NCI-H2107 (cell line): ENCODE measurements at places on chromosomes 13 and 19.

GRCh38 chr13:45166858-45167257 is 34.0 kb downstream of the KCTD4 start:
- DNase-seq = no peak

DNA sequence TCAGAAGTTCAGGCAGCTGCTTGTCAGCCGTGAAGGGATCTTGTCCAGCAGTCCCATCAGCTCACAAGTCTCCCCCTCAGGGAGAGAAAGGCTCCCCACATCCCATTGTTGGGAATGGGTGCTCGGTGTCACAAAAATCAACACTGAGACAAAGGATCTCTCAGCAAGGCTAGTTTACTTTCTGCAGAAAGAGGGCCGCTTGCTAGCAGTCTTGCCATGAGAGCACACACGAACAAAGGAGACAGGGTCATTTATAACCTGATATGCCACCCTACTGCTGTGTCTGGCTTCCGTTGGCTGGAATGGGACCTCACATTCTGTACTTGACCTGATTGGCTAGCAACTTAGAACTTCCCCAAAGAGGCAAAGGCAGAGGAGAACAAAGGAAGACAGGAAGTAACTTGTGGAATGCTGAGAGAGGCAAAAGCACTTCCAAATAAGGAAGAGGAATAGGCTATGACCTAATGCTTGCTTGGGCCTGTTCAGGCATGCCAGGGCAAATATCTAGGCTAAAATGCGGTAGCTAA is 8.7 kb upstream of the IGFL3 start:
- DNase-seq = peak; percentile 15

GRCh38 chr13:85828094-85828684 is 29.0 kb upstream of the SLITRK6 start:
- DNase-seq = no peak

GRCh38 chr13:43545317-43545874 is 241.4 kb downstream of the ENOX1 start:
- no peak for DNase-seq

DNA sequence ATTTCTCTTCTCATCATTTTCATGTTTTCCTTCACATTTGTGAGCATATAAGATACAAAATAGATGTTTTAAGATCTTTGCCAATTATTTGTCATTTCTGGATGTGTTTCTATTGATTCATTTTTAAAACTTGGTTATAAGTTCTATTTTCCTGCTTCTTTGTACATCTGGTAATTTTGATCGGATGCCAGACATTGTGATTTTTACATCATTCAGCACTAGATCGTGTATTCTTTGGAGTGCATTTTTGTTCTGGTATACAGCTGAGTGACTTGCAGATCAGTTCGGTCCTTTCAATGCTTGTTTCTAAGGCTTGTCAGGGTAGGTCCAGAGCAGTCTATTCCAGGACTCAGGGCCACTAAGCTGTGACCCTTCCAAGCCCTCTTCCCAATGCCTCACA is 198.2 kb downstream of the KLF12 start:
- DNase-seq = no peak

- DNase-seq = no peak
These were observed 72.2 kb upstream of the WASF3 start for GRCh38 chr13:26485288-26485687.

DNA sequence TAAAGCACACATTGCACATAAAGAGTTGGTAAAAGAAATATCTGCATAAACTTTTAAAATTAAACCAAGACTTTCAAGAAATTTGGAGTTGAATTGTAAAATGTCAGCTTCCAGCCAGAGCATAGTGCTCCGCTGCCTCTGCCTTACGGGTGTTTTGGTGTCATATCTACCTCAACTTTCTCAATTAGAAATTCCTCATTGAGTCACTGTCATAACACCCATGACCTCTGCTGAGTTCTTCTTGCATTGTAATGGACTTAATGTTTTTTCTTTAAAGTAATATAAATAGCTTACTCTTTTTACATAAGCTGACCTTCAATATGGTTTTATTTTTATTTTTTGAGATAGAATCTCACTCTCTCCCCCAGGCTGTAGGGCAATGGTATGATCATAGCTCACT is 551.0 kb upstream of the NBEA start:
- no peak for DNase-seq

- peak; percentile 48 for DNase-seq
These were observed 44.0 kb downstream of the BRD4 start for GRCh38 chr19:15288146-15288963.

DNA sequence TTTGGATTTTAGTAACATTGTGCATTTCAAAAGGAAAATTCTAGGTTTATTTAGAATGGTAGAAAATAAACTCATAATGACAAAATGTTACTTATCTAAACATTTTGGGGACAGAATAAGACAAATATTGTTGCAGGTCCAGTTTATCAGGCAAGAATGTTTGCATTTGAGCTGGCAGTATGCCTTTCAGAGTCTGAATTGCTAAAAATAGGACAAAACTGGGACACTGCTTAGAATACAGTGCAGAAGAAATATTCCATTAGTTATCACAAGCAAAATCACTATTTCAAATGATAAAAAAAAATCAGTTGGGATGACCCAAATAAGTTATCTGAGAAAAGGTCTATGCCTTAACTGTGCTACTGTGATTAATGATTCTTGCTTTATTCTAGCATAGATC is 870.3 kb upstream of the MIR17HG start:
- DNase-seq = no peak

GRCh38 chr13:93744886-93745285 is 518.3 kb downstream of the GPC6 start:
- DNase-seq = no peak

GRCh38 chr19:4140237-4140711 is 13.2 kb upstream of the CREB3L3 start:
- no peak for DNase-seq

GRCh38 chr19:7997809-7998480 is 7.5 kb downstream of the ELAVL1 start:
- no peak for DNase-seq

DNA sequence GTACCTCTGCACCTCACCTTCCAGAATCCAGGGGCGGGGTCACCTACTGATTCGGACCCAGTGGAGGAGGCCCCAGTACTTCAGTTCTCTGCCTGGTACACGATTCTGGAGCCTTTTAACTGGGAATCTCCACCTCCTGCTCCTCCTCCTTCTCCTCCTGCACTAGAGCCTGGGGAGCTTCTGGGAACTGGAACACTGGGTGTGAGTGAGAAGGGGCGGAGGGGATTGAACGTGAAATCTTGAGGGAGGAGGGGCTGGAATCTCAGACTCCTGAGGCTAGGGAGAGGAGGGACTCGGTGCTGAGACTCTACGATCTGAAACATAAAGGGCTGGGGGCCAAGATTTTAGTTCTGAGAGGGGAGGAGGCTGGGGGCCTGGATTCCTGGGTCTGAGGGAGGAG is at the start of gene KLK8:
Gene KLK8 (minus strand): TSS at position 90 of the 400 bp plus-strand sequence. CDS start 437 bp downstream, outside the sequence.
- no peak for DNase-seq

GRCh38 chr13:77930430-77930829 is 11.8 kb upstream of the EDNRB start:
- no peak for DNase-seq

GRCh38 chr19:52273301-52273700 is 3.9 kb downstream of the ZNF766 start:
- DNase-seq = no peak

DNA sequence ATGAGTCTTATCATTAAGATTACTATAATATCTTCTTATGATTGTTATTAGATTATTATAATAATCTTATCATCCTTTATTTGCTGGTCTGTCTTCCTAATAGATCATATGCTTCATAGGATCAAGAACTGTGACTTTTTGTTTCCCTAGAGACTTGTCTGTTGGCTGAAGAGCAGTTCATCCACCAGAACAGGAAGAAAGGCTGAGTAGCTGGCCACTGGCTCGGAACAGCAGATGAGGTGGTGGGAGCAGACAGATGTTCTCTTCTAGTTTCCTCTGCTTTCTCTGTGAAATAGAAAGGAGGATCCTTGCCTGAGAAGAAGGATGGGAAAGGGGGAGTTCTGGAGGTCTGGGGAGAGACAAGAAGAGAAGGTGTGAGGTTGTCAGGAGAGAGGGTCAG is 120.0 kb downstream of the CCNA1 start:
- DNase-seq = no peak

- DNase-seq = no peak
These were observed 134.3 kb downstream of the ZDHHC20 start for GRCh38 chr13:21324803-21325202.

- DNase-seq = no peak
These were observed 12.1 kb upstream of the ZSCAN1 start for GRCh38 chr19:58021541-58022282.

- no peak for DNase-seq
These were observed 14.2 kb downstream of the KCNC3 start for GRCh38 chr19:50314724-50315708.
